ENCODE measurements at places on chromosomes 7 and 10.

GRCh38 chr10:88386821-88387773 is 196.0 kb downstream of the RNLS start:
- DNase-seq, result no peak

GRCh38 chr7:37006764-37007163 is 282.5 kb upstream of the AOAH start:
- no peak for DNase-seq

DNA sequence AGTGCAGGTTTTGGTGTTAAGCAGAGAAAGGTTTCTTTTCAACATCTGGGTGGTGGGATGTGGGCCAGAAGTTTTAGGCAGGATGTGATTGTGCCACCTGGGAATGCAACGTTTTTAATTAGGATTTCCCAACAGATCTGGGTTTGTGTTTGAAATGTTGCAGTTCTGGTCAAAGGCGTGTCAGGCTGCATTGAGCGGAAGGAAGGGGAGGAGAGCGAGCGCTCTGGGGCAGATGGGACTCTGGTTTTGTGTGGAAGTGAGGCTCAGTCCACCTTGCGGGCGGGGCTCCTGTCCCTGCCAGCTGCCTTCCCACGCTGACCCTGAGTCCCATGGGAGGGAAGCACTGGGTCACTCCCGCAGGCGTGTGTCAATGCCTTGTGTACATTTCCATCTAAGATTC is 767.7 kb downstream of the KCNMA1 start:
- DNase-seq, result no peak

GRCh38 chr7:1811850-1812508 is 141.9 kb downstream of the ELFN1 start:
- no peak for DNase-seq

DNA sequence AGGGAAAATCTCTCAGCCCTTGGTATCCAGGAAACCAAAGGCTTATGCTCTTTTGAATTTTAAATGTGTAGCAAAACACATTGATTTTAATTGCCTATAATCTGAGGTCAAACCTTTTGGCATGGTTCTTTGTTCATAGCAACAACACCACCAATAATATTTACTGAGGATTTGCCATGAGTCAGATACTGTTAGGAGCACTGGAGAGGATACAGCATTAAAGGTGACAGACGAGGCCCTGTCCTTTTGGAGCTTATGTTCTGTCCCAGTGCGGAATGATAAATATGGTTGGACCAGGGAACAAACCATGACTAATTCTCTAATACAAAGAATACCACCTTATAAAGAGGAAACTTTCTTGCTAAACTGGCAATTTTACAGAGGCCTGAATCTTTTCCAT is 176.6 kb downstream of the CTNNA3 start:
- DNase-seq, result no peak

GRCh38 chr10:69422676-69423075 is 6.0 kb upstream of the TACR2 start:
- no peak for DNase-seq

DNA sequence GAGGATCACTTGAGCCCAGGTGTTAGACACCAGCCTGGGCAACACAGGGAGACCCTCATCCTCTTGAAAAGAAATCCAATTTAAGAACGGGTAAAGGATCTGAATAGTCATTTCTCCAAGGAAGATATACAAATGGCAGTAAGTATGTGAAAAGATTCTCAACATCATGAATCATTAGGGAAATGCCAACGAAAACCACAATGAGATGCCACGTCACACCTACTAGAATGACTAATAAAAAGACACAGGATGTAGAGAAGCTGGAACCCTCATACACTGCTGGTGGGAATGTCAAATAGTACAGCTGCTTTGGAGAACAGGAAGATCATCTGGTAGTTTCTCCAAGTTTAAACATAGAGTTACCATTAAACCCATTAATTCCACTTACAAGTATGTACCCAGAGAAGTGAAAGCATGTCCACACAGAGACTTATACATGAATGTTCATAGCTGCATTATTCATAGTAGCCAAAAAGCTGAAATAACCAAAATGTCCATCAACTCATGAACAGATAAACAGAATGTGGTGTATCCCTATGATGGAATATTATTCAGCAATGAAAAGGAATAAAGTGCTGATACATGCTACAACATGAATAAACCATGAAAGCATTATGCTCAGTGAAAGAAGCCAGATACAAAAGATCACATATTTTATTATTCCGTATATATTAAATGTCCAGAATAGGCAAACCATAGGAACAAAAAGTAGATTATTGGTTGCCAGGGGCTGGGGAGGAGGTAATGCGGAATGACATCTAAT is 13.1 kb upstream of the ZMIZ2 start:
- DNase-seq, result no peak

DNA sequence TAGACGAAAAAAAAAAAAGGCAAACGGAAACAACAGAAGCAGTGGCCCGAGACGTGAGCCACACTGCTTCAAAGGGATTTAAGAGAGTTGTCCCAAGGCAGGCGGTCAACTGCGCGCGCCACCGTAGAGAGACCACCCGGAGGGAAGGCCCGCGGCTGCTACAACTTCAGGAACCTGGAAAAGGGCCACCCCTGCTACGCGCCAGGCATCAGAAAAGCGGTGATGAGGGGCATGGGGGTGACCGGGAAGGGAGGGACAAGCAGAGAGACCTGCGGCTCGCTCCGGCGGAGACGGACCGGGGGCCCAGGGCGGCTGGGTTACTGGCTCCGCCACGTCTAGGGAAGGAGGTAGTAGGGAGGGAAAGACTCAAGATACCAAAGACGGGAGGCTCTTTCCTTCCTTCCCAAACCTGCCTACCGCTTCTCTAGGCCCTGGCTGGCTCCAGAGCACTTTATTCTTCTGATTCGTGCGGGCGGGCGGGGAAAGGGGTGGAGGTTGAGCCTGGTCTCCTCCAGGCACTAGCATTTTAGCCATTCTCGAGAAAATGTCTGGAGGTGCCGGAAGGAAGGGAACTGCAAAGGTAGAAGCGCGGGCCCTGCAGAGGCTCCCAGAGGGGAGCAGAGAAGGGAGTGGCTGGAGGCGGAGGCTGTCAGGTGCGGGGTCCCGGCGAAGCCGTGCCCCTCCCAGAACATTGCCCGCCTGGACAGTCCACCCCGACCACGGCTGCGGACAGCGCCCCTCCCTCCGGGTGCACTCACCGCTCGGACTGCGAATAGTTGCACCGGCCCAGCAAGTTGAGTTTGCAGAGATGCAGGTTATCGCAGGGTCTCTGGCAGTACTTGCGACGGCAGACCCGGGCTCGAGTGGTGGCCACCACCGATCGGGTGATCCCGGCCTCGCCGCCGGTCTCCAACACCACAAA is 993 bp downstream of the ZC3HAV1 start:
- peak; percentile 44 for DNase-seq

DNA sequence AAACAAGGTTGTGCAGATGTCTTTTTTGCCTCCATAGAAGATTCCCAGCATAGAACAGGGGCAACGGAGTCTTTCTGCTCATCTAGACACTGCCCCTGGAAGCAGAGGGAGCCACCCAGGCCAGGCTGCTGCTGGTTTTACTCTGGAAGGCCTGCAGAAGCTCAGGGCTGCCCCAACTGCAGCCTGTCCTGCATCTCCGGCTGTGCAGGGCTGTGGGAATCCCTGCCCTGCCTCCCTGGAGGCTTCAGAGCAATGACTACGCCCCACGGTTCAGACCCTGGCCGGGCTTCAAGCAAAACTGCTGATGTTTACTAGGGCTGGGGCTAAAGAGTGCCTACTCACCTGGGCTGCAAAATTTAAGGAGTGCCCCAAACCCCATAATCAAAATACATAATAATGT is 43.9 kb downstream of the GHRHR start:
- no peak for DNase-seq

GRCh38 chr7:84813376-84813775 is 373.5 kb downstream of the SEMA3D start:
- DNase-seq, result no peak

- DNase-seq, result no peak
Measured at GRCh38 chr7:154680894-154681659, 321.8 kb downstream of the PAXIP1 start.

DNA sequence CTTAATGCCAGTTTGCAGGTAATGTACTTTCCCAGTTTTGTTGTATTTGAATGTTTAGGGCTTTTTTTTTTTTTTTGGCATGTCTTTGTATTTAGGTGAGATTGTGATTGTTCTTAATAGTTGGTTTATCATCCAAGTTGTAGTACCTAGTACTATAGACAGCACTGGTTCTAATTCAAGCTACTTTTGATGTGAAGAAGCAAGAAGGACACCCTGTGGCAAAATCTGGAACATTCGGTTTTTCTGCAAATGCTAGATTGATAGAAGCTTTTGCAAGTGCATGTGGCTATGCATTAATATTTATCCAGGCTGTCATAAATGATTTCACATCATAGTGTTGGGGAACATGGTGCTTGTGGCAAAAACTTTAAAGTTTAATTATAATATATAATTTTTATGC is 248.9 kb downstream of the FOXP2 start:
- DNase-seq, result no peak

- DNase-seq, result no peak
Measured at GRCh38 chr7:113824117-113824823, 94.5 kb downstream of the PPP1R3A start.

DNA sequence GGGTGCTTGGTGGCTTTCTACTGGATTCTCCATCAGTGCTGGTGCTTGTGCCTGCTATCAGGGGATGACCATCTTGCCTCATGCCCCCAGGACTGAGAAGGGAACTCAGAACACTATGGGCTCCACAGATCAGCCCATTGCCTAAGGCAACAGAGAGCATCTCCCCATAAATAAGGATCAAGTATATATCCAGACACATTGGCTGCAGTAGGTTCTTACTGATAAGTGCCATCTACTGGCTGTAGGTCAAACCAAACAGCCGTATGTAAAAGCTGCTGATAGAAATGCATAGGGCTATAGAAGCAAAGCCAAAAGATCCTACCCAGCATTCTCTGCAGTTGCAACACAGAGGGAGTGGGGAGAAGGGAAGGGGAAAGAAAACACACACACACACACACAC is 153.7 kb downstream of the CDK14 start:
- DNase-seq, result no peak
